ENCODE measurements at places on chromosomes 4 and X.

DNA sequence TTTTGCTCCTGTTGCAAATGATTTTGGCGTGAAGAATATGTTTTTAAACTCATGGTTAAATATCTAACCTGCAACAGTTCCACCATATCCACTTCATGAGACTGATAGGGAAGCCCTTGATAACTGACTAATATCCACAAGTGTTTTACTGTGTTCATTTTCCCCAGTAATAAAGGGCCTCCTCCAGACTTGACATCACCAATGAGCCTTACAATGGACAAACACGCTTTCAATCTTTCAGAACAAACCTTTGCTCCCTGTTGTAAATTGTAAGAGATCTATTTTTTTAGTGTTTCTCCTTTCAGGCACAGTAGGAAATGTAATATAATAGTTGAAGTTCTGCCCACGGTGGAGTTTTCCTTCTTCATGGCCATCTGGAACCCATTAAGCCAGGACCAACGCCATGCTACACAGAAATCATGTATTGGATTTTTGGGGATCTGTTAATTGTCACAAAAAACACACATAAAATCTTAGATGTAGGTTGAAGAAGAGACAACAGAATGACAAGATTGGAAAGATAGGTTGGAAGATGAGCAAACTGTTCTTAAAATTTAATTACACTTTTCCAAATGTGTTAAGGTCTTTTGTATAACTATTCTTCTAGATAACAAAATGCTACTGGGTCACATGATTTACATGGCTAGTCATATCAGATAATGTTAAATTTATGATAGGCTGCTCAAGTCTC is 1030.1 kb downstream of the FSTL5 start:
- DNase-seq, result no peak

DNA sequence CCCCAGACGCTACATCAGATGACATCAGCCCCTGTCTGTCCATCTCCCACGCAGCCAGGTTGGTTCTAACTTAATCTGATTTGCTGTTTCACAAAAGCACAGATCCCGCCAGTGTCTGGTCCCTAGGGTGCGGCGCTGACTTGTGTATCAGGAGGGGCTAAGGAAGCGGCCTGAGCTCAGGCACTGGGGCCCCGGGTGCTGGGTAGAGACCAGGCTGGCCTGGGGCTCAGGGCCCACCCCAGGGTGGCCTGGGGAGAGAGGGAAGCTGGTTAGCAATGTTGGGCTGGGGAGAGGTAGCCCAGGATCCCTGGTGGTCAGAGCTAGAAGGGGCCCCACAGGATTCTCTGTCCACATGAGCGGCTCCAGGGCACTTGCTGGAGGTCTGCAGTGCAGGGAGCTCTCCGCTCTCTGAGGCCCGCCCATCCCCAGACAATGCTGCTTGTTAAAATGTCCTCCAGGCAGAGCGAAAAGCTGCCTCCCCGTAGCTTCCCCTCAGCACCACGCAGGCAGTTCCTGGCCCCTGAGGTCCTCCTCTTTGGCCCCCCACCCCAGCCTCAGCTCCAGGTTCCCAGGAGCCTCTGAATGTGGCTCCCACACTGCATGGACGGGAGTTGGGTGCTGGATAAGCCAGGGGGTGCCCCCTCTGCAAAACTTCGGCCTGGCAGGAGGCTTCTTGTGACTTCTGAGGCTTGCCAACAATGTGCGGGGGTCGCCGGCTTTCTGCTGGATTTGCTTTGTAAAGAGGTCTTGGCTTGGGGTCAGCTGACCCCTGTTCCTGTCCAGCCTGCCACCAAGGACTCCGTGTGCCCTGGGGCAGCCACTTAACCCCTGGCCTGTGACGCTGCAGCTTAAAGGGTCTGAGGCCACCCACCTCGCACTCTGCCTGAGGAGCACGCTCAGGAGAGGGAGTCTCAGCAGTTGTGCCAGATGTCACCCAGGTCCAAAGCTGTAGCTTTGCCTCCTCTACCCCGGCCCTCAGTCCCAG is 112.9 kb downstream of the CPZ start:
- DNase-seq, result no peak

- no peak for DNase-seq
Measured at GRCh38 chrX:31872007-31872406, 800.2 kb upstream of the FTHL17 start.

DNA sequence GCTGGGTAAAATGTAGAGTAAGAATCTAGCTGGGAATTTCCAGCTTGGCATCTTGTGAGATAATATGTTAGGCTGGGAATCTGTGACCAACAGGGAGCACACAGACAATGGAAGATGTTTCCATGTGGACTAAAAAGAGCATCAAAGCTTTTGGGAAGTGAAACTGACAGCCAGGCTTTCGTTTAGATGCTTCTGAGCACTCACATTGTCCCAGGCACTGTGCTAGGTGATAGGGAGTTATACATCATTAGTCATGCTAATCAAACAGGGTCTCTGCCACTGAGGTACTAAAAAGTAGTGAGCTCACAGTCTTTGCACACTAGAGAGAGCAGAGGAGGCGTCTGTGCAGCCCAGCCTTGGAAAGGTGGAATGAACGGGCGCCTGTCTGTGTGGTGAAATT is 101.9 kb upstream of the SCOC start:
- no peak for DNase-seq

GRCh38 chrX:11967986-11968869 is 170.0 kb upstream of the FRMPD4 start:
- no peak for DNase-seq

Measured in BJ (cell line).